ENCODE measurements at places on chromosomes 2 and 18.

GRCh38 chr18:56152551-56153310 is 485.7 kb downstream of the TXNL1 start:
- DNase-seq: no peak

DNA sequence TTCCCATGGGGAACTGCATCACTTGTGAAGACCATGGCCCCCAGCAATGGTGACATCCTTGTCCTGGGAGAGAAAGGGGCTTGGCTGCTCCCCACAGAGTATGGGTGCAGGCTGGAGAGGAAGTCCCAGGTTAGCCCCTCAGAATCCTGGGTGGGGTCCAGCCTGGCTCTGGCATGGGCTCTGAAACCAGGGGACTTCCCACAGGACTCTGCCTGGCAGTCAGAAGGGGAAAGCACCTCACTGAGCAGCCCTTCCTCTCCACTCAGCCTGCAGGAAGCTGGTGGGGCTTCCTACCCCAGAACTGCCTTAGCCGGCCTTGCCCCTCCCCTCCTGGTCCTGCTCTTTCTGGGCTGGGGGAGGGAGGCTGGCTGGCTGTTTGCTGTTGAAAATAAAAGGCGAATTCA is 3.7 kb downstream of the NEURL3 start:
- DNase-seq: no peak

GRCh38 chr2:158659483-158659882 is 135.6 kb upstream of the DAPL1 start:
- no peak for DNase-seq

DNA sequence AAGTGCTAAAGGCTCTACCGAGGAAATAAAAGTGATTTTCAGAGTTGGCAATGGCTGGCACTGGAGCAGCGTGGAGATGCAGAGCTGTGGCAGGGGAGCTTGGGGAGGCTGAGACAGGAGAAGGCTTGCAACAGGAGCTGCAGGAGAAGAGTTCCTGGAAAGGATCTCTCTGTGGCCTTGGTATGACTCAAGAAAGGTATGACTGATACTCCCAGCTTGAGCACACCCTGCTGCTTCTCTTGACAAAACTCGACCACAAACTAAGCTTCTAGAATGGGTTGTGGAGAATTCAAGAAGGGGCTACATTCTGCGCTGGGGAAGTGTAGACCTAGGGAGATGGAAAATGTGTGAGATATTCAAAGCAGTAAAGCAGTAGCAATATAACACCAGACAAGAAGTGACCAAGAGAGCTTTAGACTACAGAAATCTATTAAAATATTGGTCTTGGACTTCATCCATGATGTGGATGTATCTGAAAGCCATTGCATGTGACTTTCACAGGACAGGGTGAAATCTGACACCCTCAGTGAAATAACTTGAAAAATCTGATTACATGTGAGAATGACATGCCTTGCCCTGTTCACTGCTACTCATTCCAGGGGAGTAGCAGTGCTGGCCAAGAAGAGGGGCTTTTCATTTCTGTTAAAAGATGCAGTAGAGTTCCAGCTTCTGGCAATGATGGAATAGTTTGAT is 41.5 kb downstream of the SUCLG1 start:
- DNase-seq: peak; percentile 22

GRCh38 chr18:72742002-72742401 is 125.8 kb downstream of the NETO1 start:
- DNase-seq: no peak

DNA sequence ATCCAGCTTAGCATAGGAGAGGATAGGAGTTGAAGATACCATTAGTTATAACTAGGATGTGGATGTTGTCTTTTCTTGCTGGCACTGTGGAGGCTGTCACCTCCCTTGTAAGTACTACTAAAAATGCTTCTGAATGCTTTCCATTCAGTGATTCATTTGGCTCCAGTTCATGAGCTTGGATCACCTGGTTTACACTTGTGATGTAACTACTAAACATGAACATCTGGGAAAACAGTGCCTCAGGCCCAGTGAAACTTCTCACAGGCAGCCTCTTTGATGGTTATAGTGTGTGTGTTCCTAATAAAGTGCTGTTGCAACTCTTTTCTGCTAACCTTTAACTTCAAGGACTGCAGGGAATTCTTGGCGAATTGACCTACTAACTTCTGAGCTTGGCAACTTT is 13.0 kb upstream of the SLC9A2 start:
- DNase-seq: no peak

GRCh38 chr2:102662833-102663232 is 43.5 kb downstream of the SLC9A2 start:
- DNase-seq: no peak

GRCh38 chr2:128646091-128646490 is 327.4 kb upstream of the HS6ST1 start:
- no peak for DNase-seq

DNA sequence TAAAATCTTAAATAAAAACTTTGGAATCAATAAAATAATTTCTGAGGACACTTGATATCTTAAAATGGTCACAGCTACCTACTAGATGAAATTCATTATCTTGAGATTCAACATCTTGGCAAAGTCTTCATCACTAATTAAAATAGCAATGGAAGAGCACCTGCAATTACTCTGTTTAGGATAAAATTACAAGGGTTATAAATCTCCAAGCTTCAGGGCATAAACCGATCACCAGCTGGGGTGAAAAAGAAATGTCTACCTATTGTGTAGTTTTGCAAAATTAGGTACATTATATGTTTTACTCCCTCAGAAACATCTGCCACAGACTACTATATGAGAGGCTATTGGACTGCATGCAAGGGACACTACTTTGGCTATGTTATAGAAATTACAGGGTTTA is 327.1 kb downstream of the CCDC178 start:
- no peak for DNase-seq

- DNase-seq: no peak
Observed at GRCh38 chr2:189504238-189504637, 63.0 kb downstream of the WDR75 start.

DNA sequence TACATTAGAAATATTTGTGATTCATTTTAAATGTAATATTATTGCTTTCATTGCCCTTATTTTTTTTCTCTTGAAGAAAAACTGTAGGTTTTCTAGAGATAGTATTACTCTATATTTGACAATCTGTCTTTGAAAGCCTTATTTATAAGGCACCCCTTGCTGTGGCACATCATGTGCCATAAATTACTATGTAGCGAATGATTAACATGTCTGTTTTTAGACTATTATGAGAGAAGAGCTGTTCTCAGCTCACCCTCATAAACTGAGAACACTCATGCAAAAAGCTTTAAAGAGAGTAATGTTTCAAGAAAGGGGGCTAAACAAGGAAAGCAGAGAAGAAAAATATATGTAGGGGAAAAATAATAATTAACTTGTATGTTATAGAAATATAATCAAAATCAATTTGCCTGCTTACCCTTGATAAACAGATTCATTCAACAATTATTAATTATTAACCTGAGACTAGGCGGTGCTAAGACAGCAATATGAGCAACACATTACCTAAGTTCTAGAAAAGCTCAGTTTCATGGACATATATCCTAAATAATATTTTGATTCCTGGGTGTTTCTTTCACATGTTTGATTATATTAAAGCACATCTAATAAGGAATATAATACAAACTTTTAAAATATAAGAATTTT is 69.0 kb downstream of the RAB3GAP1 start:
- no peak for DNase-seq

DNA sequence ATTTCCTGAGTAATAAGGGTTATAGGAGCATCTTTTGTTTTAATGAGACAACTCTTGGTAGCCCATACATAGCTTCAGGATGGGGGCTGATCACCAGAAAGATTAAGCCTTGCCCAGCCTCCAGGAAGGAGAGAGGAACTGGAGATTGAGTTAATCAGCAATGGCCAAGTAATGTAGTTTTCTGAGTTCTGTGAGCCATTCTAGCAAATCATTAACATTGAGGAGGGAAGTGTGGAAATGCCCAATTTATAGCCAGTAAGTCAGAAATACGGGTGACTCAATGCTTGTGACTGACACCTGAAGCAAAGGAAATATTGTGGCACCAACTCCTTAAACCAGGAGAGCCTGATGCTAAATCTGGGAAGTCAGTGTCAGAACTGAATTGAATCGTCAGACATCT is 205.1 kb upstream of the SRD5A2 start:
- DNase-seq: no peak

Measured in fibroblast of skin of right quadriceps (primary cell).